ENCODE measurements at places on chromosomes 1 and 21. TPM values are rescaled to one million over a fixed set of nuclear protein-coding genes. Genes with fewer than 3 reads are reported as not detected.

TMEM269 gene
- total RNA-seq, result not detected

FCGR3A gene
- total RNA-seq, result 3.8 TPM

PSMA5 gene
- total RNA-seq, result 63.5 TPM

OR2T11 gene
- not detected for total RNA-seq

DAB1 gene
- total RNA-seq, result not detected

HSD11B1 gene
- 16.0 TPM for total RNA-seq

NLRP3 gene
- total RNA-seq, result 0.29 TPM

DNA sequence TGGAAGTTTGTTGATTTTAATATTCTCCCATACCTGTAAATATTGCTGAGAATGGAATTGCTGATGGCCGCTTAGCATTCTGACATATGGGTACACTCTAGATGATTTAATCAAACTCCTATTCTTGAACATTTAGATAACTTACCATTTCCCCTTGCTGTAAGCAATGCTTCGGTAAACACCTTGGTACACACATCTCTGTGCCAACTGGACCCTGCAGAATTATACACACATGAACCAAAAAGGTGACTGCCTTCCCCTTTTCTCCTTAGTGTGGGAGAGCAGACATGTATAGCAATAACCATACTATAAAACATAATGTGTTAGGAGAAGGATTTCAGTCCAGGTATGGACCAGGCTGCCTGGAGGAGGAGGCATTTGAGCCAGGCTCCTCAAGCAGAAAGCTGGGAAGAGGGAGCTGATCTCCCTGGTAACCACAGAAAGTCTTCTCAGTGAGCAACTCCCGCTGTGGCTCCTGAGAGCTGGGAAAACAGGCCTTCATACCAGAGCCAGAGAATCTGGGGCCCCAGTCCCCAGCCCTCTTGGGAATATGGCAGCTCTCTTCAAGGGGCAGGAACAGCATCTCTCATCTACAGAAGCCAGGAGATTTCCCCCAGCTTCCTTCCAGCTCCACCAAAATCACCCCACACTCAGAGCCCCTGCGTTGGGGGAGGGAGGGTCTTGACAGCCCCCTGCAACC is 33.9 kb upstream of the CSF1 start:
- no peaks in the 10 kb centered on the region for H3K27me3 ChIP-seq
- H3K4me1 ChIP-seq, result peaks cover 21% of the 10 kb centered on the region
- no peak for DNase-seq
- no peaks in the 10 kb centered on the region for H3K36me3 ChIP-seq
- no peak overlapping the region for H3K4me3 ChIP-seq
- peak overlapping the region; percentile 80 for H3K27ac ChIP-seq

- H3K4me3 ChIP-seq, result no peak overlapping the region
- no peak overlapping the region for H3K27ac ChIP-seq
- no peak for DNase-seq
- no peaks in the 10 kb centered on the region for H3K36me3 ChIP-seq
- H3K27me3 ChIP-seq, result no peaks in the 10 kb centered on the region
Observed at GRCh38 chr1:52571783-52572182, 18.9 kb upstream of the TUT4 start.

- no peak overlapping the region for H3K4me3 ChIP-seq
- no peaks in the 10 kb centered on the region for H3K4me1 ChIP-seq
- H3K36me3 ChIP-seq, result no peaks in the 10 kb centered on the region
- no peak for DNase-seq
Observed at GRCh38 chr1:187481581-187482148, 652.9 kb downstream of the PLA2G4A start.

DNA sequence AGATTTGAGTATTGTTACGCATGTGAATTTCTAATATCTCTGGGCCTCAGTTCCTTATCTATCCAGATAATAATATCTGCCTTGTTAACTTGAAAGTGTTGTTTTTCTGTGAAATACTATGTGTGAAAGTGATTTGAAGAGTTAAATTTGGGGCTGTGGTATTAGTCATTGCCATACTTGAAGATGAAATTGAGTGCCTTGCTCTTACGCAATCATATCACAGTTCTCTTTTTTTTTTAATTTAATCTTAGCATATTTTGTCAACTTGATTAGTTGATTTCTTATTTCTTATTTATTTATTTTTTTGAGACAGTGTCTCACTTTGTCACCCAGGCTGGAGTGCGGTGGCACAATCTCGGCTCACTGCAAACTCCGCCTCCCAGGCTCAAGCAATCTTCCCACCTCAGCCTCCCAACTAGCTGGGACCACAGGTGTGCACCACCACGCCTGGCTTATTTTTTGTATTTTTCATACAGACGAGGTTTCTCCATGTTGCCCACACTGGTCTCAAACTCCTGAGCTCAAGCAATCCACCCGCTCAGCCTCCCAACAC is 31.0 kb downstream of the AGO4 start:
- H3K4me1 ChIP-seq, result no peaks in the 10 kb centered on the region
- no peak overlapping the region for H3K4me3 ChIP-seq
- DNase-seq, result no peak
- H3K27me3 ChIP-seq, result no peaks in the 10 kb centered on the region

DNA sequence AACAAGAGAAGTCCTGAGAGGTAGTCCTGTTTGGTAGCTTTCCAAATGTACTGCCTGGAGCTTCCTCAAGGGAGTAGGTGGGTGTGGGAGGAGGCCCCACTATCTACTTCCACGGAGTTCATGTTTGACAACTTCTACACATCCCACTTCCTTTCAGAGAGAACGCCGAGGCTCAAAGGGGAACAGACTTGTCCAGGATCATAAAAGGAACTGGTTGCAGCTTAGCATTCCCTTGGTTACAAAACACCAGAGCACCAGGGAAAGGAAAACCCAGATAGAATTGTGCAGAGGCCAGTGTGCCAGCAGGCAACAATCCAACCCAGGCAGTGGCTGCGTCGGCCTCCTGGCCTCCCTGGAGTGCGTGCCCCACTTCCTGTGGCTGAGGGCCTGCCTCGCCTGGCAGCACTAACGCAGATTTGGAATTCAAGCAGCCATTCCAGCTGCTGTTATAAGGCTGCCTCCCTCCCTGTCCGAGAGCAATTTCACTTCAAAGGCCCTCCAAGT is 4.2 kb upstream of the RAP1GAP start:
- H3K4me1 ChIP-seq, result peaks cover 31% of the 10 kb centered on the region
- peak; percentile 47 for DNase-seq

Data from gastrocnemius medialis (tissue), 4 donors.